Activated CD8-positive, alpha-beta memory T cell treated with anti-CD3 and anti-CD28 coated beads for 1 hour (primary cell): ENCODE measurements at places on chromosomes 1 and 21.

- DNase-seq: no peak
These were observed 79.9 kb downstream of the SIPA1L2 start for GRCh38 chr1:232550007-232550406.

DNA sequence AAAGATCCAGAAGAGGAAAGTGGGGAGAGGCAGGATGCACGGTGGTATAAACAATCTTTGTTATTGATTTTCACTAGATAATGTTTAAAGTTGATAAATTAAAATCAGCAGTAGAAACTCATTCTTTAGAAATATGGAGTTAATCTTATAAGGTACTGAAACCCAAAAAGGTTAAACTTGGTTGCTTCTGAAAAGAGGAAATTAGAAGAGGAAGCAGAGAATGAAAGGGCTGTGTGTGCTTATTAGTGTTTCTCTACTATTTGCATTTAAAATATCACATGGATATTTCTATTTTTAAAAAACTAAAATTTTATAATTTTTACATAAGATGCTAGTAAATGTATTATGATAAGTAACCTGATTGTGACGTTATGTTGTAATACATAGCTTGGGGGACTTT lies 24.4 kb downstream of the C1orf141 start:
- DNase-seq: no peak

DNA sequence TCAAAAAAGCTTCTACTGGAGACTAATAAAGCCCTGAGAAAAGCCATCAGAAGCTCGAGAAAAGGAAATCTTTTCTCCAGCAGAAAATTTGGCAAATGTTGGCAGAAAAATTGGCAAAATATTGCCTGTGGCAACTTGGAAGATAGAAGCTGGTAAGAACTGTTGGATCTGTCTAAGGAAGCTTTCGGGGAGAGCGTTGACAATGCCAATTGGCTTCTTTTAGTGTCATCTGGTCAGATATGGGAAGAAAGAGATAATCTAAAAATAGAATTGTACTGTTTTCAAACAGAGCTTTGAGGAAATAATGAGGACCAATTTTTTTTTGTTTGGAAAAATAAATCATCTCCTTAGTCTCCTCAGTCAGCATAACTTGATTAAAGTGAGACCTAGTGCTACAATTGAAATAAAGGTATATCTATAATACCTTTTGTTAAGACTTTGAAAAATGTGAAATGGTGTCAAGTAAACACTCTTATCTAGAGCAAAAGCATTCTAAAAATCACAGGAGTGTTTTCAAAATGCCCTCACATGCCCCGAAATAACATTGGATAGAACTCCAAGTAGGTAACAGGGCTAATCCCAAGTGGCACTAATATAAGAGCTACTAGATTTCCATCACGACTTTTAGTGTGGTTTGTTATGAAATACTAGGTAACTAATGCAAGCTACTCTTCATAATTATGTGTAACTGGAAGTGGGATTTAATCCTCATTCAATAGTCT lies 882.2 kb upstream of the B3GALT2 start:
- DNase-seq: no peak

DNA sequence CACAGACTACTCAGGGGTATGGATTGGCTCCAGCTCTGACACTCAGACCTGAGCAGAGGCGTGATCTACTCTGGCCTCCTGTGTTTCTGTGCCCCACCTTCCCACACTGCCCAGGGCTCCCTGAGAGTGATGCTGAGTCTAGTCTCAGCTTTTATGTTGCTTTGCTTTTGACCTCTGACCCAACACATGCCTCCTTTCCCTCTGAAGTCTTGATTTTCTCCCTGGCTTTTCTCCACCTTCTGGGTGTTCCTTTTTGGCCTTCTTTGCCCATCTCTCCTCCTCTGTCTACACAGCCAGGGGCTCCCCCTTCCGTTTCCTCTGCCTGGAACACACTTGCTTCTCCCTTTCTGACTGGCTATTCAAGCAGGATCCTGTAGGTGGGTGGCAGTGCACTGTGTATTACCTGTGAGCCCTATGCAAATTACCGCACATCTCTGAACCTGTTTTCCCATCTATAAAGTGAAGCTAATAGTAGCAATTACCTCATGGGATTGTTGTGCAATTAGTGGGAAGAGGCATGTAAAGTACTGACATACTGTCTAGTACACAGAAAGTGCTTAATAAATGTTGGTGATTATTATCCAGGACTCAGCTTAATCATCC lies 13.7 kb upstream of the MEX3A start:
- no peak for DNase-seq

DNA sequence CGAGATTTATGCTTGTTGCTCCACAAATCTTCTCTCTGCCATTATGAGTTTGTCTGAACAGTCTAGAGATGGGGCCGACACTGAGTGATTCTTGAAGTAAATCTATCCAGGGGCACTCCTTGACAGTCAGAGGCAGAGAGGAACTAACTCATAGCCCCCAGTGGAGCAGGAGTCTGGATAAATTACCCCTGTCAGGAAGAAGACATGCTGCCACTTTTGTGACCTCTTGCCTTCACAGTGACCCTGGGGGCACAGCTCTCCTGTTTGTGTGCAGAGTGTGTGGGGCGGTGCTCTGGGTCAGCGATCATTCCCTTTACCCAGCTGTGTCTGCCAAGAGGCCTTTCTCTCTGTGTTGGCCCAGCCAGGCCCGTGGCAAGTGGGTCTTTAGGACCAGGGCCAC lies 29.5 kb downstream of the PEX14 start:
- no peak for DNase-seq

GRCh38 chr1:162422662-162423375 lies 10.9 kb upstream of the SH2D1B start:
- DNase-seq: no peak

- no peak for DNase-seq
These were observed 62.8 kb upstream of the NGF start for GRCh38 chr1:115400891-115401290.

GRCh38 chr1:108897865-108898720 lies 21.3 kb downstream of the GPSM2 start:
- no peak for DNase-seq
